Femur (tissue), 1 donor: ENCODE measurements at places on chromosomes 3 and 15.

DNA sequence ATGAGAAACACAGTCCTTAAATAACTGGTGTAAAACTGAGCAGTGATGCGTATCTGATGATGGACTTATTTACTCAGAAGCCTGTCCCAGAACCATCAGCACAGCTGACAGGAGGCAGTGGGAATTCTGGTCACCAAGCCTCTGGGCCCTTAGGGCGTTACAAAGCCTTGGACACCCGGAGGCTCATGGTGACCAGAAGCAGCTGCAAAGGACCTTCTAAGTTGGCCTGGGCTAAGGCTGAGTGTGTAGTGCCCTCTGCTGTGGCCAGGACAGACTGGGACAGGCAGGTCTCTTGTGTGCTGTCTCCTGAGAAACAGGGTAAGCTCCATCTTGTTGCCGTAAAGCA, 168.9 kb downstream of the ATP10A start:
- peak; percentile 26 for DNase-seq

- no peak for DNase-seq
Observed at GRCh38 chr3:118267588-118267987, 767.1 kb downstream of the IGSF11 start.

GRCh38 chr3:181683563-181683962, 28.2 kb upstream of the SOX2 start:
- DNase-seq: no peak

DNA sequence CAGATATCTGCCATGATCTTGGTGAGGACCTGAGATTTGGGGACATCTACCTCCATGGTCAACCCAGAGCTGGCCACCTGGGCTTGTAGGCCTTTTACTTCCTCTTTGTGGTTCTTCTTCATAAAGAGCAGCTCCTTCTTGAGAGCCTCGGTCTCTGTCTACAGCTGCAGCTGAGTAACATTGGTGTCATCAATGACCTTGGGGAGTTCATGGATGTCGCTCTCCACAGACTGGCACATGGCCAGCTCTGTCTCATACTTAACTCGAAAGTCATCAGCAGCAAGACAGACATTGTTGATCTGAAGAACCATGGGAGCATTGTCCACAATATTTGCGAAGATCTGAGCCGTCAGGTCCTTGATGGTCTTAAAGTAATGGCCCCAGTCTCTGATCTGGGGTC, 15.7 kb upstream of the RASA2 start:
- no peak for DNase-seq

GRCh38 chr15:78565951-78566774, 843 bp downstream of the CHRNA5 start:
- DNase-seq: peak; percentile 24

- DNase-seq: no peak
Observed at GRCh38 chr3:81291586-81291985, 469.9 kb downstream of the GBE1 start.

DNA sequence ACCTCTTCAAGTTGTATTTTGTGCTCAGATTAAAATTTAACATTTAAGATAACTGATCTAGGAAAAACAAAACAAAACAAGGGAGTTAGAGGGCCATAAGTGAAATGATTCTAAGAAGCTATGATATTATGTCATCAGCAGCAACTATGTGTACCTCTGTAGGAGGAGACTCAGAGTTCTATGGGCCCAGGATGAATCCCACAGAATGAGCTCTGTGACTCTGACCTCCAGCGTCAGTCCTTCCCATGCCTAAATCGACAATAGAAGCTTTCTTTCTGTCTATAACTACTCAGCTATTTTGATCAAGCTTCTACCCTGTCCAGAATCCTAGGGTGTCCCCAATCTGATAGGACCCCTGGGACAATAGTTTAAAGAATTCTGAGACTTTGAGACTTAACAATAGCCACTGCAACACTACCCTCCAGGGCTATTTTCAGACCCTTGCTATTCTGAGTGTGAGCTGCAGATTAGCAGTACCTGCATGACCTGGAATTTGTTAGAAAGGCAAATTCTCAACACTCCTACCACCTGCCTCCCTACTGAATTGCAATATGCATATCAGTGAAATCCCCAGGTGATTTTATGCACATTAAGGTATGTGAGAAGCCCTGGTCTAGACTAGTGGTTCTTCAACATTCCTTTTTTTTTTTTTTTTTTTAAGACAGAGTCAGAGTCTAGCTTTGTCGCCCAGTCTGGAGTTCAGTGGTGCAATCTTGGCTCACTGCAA, 66.7 kb downstream of the ARHGAP31 start:
- DNase-seq: no peak

DNA sequence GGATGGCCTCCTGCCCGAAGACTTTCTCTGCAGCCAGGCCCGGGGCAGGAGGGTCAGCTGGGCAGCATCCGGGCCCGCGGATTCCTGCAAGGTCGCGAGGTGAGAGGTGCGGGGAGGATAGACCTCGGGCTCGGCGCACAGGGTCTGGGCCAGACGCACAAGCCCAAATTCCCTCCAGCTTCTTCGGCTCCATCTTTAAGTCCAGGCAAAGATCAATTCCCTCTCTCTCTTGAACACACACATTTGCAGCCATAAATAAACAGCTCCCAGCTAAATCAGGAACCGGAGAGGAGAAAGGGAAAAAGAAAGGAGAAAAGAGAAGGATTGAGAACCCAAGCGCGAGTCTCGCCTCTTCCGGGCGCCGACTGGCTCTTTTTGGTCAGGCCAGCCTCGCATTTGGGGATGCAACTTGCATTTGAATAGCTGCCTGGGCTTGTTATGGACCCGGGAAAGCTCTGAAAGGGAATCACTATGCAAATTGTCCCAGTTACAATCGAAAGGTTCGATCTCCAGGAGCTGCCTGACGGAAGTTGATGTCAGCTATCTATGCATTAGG, 14.5 kb upstream of the ONECUT1 start:
- DNase-seq: no peak

DNA sequence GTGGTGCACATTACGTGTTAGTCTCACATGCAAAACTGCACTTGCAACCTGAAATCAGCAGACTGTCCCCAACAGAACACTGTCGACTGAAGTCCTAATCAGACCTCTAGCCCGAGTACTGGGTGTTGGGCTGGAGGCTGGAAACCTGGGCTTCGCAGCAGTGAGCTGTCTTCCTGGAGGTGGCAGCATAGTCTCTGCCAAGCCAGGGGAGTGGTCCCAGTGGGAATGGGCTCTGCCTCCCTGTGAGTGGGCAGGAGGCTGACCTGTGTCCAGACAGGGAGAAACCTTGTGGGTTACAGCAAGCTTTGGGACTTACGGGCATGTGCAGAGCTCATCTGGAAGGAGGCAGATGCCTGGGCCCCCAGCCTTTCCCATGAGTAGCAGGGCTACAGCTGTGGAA, 38.2 kb upstream of the MYZAP start:
- DNase-seq: no peak

- no peak for DNase-seq
Observed at GRCh38 chr3:73401059-73401458, 223.7 kb downstream of the PDZRN3 start.

- DNase-seq: no peak
Observed at GRCh38 chr3:94082391-94082937, 19.6 kb downstream of the NSUN3 start.

DNA sequence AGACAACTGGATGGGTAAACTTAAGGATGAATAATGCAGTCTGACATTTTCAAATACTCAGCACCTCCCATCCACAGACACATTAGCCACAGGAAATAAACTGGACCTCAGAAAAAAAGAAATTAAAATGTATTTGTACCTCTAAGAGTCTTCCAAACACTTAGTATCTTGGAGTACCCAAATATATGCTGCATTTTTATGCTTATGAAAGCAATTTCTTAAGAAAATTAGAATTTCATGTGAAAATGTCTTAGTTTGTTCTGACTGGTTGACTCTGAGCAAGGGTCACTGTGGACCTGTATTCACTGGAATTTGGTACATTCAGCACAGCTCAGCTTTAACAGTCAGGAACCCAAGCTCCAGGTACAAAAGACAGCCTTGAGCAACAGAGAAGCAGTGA, 216.2 kb upstream of the UBE2E2 start:
- DNase-seq: no peak
